Prostate gland (tissue), 2 donors: ENCODE measurements at places on chromosomes 3 and 15. TPM values are rescaled to one million over a fixed set of nuclear protein-coding genes. Genes with fewer than 3 reads are reported as not detected.
A peak's percentile ranks its signal among the peaks of the same experiment; 100 is the strongest.

GRCh38 chr15:36797128-36797527 is 217.7 kb downstream of the CDIN1 start:
- peak; percentile 29 for DNase-seq

DNA sequence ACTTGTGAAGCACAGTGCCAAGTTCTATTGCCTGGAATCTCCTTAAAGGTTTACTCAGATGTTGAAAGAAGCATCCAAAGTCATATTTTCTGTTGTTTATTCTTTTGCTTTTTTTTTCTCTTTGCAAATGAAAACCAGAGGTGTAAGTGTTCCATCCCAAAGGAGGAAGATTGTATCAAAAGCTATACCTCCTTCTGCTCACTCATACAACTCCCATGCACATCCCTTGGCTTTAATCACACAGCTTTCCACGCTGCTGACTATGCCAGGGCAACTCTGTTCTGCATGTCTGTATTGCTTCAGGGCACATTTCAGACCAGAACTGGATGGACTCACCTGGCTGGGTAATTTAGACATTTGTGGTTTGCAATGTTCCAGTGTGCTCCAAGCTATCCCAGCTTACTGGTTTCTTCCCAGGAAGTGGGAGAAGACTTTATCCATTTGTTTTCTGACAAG is 399.6 kb upstream of the TBL1XR1 start:
- DNase-seq: peak; percentile 80

DNA sequence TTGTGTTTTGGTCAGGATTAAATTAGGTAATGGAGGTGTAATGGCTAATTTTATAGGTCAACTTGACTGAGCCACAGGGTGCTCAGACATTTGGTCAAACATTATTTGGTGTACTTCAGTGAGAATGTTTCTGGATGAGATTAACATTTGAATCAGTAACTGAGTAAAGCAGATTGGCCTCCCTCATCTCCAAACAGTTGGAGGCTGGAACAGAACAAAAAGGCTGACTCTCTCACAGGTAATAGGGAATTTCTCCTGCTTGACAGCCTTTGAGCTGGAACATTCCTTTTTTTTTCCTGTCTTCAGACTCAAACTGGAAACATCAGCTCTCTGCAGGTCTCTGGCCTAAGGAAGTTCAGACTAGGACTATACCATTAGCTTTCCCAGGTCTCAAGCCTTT is 280.7 kb downstream of the ZBTB20 start:
- DNase-seq: no peak

DNA sequence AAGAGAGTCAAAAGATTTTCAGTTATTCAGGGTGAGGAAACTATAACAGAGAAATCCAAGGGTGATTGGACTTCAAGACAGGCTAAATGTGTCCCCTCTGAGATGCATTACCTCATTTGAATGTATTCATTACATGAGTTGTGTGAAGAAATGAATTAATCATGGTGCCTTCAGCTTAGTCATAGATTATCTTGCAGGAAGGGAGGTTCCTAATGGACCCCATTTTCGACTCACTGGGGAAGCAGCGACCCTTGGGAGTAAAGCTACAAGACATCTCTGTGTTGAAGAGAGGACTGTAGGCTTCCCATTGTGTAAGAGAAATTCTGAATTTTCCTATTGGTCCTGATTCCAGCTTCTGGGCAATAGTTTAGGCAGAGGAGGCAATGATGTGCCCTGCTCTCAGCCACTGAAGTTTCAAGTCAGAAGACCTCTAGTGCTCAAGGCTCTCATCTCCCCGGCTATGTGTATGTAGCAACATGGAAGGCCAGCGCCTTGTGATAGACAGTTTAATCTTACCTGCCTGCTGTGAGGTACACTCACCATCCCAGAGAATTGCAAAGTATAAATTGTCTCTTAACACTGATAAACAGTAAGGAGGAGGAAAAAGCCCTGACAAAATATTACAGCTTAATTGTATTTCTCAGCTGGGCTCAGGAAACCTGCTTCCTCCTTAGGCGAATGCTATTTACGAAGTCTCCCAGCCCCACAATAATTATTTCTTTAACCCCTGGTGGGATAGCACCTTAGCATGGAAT is 133.8 kb downstream of the PDCD6IP start:
- DNase-seq: no peak

Gene KLHL40
- total RNA-seq: 1.2 TPM

GRCh38 chr3:151750181-151750580 is 16.5 kb downstream of the AADACL2 start:
- DNase-seq: no peak

Gene GABRA5
- total RNA-seq: not detected

- DNase-seq: no peak
These were observed 63.9 kb downstream of the IMPG2 start for GRCh38 chr3:101256511-101256910.

Gene ADGRG7
- 0.68 TPM for total RNA-seq

Gene ZNF80
- total RNA-seq: not detected

GRCh38 chr3:98612587-98612986 is 19.2 kb upstream of the CPOX start:
- DNase-seq: no peak
